ENCODE measurements at places on chromosomes 1 and 21.

DNA sequence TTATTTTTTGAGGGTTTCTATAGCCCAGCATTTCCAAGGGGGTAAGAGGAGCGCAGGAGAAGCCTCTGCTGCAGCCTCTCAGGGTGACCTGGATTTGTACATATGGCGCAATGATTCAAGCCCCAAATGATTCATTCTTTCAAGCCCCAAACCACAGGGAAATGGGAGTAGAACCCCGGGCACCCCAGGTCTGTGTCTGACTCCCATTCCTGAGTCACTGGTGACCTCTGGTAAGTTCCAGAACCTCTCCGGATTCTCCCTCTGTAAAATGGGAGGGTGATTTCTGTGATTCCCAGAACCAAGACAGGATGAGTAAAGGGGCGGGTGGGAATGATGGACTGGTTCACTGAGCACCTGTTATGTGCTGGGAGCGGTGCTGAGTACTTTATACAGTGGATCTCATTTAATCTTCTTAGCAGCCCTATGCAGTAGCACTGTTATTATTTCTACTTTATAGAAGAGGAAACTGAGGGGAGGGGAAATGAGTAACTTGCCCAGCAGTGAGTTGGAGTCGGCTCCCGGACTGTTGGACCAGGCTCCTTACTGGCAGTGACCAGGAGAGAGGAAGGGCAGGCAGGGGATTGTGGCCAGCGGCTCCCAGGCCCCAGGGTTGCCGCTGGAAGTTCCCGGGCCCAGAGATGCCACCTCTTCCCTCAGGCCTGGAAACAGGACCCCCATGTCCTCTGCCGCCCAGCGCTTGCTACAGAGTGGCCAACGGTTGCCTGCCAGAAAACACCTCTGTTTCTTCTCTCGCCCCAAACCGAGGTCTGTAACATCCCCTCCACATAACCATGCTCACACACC is 20.3 kb upstream of the SLC26A9 start:
- peak; percentile 86 for DNase-seq

DNA sequence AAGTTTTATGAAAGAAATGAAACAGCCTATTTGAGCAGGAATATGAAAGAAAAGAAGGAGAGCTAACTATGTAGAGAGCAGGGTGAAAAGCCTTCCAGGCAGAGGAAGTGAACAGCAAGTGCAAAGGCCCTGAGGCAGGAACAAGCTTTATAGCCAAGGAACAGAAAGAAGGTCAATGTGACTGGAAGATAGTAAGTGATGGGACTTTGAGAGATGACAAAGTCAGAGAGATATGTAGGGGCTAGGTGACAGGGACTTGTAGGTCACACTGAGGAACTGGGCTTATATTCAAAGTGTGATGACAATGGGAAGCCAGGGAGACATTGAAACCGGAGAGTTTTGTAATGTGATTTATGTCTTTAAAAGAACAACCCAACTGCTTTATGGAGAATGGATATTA is 18.9 kb downstream of the PRRX1 start:
- DNase-seq, result no peak

DNA sequence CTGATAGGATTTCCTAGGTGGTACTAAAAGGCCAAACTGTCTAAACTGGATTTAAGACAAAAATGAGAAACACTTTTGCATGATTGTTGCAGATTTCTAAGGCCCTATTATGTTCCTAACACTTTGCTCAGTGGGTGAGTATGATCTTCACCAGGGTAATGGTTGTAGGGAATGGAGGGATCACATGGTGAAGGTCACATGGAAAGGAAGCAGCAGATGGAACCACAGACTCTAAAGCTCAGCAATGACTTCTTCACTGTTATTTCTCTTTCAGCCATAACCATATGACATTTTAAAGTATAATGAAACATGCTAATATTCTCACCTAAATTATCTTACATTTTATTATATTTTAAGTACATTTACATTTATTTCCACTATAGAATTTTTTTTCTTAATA is 51.5 kb downstream of the CHRM3 start:
- DNase-seq, result no peak

DNA sequence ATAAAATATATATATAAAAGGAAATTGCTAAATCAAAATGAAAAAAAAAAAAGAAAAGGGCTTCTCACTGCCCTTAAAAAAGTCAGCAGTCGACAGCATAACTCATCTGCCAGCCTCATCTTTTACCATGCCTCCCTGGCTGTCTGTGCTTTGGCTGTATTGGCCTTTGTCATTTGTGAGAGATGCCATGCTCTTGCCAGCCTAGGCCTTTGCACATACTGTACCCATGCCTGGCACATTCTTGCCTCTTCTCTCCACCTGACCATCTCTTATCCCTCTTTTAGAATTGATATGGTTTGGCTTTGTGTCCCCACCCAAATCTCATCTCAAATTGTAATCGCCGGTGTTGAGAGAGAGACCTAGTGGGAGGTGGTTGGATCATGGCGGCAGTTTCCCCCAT is 37.1 kb downstream of the DIRAS3 start:
- DNase-seq, result no peak

DNA sequence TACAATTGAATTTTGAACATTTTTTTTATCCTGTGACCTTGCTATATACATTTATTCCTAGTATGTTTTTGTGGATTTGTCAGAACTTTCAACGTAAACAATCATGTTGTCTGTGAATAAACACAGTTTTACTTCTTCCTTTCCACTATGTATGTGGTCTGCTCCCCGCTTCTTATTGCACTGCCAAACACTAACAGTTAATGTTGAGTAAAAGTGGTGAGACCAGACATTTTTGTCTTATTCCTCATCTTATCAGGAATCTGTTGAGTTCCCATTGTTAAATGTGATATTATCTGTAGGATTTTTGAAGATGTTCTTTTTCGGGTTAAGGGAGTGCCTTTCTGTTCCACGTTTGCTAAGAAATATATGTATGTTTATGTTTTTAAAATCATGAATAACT is 45.9 kb downstream of the CAMSAP2 start:
- DNase-seq, result no peak

DNA sequence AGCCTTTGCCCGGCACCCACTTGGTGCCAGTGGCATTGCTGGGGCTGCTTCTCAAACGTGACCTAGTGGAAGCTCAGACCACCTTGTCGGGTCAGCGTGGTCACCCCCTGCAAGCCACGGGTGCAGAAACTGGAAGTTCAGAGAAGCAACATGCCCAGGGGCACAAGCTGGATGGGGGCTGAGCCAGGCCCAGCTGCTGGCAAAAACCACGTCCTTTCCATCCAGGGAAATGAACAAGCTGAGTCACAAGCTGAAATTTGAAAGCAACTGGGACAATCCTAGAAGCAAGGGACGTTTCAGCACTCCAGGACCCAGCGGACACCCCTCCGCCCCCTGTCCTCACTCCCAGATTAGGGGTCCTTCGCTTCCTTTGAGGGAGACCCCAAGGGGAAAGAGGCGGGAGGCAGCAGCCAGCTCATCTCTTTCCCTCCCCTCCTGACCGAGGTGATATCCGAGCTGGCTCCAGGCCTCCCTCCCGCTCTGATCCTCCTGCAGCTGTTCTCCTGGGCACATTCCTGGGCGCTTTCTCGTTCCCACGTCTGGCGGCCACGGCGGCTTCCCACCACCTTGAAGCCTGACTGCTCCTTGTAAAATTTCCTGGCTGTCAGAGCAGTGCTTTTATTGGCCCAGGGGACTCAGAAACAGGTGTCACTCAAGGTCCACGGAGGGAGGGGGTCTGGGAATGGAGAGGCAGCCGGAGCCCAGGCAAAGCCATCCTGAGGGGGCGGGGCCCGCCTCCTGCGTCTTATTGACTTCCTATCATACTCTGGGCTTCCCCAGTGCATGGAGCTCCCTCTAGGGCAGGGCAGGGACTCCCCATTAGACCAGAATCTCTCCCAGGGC is 62.8 kb downstream of the PAX7 start:
- DNase-seq, result no peak

DNA sequence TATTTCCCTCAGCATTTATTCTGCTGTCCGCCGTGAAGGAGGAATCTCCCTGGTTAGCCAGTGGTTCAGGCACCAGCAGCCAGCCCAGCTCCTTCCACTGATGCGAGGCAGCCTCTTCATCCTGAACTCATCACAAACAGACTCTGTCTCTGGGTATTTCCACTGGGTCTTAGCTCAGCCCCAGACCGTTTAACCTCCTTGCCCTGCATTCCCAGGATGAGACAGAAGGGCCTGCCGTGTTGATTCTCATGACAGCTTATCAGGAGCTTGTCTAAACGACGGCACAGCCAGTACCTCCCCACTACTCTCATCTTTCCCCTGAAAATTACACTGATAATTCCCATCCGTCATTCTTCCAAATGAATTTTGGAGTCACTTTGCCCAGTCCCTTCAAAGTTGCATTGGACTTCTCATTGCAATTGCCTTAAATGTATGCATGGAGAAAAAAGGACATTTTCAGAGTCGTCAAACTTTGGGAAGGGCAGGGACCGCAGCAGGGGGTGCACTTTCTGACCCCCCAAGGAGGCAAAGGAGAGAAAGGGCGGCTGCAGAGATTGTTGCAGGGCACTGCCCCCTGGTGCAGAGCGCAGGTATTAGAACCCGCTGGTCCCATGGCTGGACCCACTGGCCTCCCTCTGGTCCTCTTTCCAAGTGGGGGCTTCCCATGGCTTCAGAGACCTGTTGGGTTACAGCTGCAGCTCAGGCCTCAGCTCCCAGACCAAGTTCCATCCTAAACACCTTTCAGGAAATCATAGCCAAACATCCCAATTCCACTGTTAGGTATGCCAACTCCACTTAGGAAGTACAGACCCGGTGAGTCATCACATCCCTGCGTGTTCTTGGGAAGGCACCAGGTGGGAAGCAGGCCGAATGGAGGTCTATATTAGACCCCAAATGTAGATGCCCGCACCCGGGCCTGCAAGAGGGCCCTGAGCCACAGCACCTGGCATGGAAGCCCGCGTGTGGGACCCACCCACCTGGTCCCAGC is 3.7 kb upstream of the MEGF6 start:
- no peak for DNase-seq

DNA sequence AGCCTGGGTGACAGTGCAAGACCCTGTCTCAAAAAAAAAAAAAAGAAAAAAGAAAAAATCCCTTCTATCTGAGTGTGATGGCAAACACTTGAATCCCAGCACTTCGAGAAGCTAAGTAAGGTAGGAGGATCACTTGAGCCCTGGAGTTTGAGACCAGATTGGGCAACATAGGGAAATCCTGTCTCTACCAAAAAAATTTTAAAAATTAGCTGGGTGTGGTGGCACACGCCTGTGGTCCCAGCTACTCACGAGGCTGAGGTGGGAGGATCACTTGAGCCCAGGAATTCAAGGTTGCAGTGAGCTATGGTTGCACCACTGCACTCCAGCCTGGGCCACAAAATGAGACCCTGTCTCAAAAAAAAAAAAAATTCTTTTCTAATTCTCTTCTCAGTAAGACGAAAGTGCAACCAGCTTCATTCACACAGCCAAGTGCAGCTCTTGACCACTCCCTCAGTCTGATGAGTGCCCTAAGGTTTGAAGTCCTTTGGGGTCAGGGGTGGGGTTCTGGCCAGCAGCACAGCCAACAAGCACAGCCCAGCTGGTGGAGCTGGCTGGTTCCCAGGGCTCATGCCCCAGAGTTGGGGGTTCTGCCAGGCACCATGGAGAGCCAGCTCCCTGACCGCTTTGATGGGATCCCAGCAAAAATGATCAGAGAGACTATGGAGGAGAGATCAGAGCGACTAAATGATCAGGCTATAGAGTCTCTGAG is 8.0 kb downstream of the SLC2A5 start:
- DNase-seq, result no peak

DNA sequence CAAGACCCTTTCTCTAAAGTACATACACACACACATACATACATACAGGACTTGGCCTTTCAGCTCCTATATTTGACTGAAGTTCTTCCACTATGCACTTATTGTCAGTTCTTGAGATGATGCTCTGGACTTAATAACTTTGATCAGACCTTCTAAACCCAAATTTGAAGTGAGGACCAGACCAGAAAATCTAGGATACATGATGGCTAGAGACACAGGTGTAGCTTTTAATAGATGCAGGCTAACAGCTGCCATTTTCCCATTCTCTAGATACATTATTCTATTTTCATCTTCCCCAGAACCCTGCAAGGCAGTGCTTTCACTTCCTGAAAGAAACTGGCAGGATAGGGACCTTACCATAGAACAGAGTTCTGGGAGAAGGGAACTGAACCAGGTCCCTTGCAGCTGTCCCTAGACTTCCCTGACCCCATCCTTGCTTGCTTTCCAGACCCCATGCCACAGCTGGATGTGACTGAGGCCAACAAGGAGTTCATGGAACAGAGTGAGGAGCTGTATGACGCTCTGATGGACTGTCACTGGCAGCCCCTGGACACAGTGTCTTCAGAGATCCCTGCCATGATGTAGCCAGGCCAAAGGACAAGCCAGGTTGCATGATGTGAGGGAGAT is 14.9 kb upstream of the RAB42 start:
- no peak for DNase-seq

- no peak for DNase-seq
Observed at GRCh38 chr1:187237542-187237941, 408.8 kb downstream of the PLA2G4A start.

DNA sequence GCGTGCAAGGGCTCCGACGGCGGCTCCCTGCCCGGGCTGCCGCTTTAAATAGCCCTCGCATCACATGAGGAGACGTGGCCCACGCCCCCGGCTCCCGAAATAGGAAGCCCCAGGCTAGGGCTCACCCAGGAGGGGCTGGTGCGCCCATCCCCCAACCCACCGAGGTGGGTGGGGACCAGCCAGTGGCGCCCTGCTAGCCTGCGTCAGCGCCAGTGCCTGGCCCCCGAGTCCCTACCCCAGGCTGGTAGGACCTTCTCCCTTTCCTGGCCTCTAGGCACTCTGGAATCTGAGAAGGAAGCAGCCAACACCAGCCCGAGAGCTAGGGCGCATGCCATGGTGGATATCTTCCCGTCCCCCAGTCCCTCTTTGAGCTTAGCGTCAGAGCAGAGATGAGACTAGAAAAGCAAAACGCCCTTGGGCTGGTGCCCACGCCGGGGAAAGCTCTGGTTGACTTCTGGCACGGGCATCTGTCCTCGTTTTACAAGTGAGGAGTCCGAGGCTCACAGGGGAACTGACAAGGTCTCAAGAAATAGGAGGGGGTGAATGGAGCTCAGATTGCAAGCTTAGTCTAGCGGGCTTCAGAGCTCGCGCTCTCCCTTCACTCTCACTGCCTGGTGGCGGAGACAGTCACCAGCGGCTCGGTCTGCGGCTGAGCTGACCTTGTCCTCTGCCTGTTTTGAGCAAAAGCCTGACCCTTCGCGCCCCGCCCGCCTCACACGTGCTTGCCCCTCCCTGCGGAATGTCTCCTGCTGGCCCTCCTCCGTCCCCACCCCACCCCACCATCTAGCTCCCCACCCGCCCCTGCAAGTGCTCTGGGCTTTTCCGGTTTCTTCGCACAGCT is at the start of gene FABP3:
Gene FABP3, minus strand, starts transcription at position 21 of the 841 bp plus-strand sequence. CDS start 62 bp downstream, outside the sequence.
- DNase-seq, result peak; percentile 61

DNA sequence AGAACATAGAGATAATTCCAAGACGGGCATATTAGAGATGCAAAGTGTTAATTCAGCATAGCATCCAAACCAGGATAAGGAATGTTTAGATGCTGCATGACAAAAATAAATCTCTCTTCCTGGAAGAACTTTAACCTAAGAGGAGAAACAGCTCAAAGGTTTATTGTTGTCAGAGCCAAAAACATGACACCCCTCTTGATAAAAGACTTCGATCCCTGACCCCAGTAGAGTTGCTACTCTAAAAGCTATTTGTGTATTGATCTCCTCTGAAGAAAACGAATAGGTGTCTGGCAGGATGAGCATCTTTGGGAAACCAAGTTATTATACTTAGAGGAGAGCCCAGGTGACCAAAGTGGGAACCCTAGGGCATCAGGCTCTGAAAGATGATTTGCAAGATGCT is 158.1 kb downstream of the PIGK start:
- no peak for DNase-seq

- DNase-seq, result no peak
Observed at GRCh38 chr1:63342402-63342801, 20.0 kb downstream of the FOXD3 start.

Measured in kidney glomerular epithelial cell (primary cell).